Suprapubic skin (tissue), 4 donors: ENCODE measurements at places on chromosomes 6 and 20.

GRCh38 chr6:53896196-53896595 lies 101.4 kb downstream of the LRRC1 start:
- no peak for DNase-seq

DNA sequence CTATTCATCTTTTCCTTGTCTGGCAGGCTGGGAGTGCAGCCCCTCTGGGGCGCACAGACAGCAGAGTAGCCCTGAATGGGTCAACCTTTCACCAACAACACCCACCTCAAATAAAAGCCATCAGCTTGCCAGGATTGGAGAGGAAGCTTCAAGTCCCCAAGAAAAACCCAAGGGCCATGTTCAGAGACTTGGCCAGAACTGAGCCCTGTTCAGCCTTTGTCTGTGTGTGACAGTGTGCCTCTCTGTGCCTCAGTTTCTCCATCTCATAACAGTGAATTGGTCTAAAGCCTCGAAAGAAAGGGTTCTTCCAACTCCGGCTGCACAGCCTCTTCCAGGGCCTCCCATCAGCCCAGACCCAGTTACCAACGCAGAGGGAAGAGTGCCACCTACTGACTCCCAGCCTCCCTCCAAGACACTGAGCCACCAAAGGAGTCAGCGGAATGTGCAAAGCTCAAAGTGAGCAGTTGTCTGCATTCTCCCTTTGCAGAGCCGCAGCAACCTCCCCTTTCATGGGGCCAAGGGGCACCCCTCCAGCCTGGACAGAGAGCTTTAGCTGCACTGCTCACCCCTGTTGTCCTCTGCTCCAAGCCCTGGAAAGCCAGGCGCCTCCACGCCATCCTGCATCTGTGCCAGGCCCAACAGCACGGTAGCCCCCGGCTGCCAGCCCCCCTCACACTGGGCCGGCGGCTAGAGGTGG lies 82.7 kb upstream of the TOP1 start:
- no peak for DNase-seq

- no peak for DNase-seq
Observed at GRCh38 chr6:32814145-32814544, 2.7 kb downstream of the HLA-DOB start.

- no peak for DNase-seq
Observed at GRCh38 chr6:158843751-158844683, 24.8 kb upstream of the EZR start.

DNA sequence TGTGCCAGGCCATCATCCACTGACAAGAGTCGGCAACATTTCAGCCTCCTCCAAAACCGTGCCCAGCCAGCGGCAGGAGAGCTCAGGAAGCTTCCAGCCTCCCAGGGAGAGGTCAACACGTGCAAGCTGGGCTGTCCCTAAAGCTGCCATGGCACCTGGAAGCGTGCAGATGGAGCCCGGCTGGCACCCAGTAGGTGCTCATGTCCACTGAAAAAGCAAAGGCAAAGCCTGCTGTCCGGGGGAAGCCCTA lies 14.4 kb upstream of the TLDC2 start:
- DNase-seq = no peak

DNA sequence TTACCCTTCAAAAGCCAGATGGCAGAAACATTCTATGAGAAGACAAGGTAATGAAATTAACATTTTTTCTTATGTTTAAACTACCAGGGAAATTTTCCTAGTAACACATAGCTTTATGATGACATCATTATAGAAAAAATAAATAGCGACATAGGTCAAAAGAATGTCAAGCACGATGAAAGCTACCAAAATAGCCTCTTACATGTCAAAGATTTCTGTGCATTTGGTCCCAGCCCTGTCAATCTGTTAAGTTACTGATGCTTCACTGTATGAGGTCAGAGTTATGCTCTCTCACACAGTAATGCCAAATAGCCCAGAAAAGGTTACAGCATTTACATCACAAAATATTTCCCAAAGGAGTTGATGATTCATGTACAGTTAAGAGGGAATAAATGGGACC lies 199.8 kb upstream of the DEFB112 start:
- DNase-seq = no peak

DNA sequence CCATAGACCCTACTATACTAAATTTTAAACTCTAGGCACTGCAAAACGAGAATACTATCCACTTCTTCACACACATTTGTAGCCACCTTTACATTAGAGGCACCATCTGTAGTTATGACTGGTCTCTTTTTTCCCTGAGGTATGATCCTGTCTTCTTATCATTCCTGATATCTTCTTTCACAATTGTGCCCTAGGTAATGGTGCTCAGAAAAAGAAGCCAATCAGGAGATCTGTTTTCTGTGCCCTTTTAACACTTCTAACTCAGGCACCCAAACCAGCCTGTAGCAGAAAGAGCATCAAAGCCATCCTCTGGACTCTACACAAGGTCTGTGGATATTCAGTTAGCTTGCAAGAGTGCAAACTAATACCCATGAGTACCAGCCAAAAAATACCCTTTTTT lies 149.7 kb upstream of the SGK1 start:
- no peak for DNase-seq
